ENCODE measurements at places on chromosomes 3 and 15.
A peak's percentile ranks its signal among the peaks of the same experiment; 100 is the strongest.

DNA sequence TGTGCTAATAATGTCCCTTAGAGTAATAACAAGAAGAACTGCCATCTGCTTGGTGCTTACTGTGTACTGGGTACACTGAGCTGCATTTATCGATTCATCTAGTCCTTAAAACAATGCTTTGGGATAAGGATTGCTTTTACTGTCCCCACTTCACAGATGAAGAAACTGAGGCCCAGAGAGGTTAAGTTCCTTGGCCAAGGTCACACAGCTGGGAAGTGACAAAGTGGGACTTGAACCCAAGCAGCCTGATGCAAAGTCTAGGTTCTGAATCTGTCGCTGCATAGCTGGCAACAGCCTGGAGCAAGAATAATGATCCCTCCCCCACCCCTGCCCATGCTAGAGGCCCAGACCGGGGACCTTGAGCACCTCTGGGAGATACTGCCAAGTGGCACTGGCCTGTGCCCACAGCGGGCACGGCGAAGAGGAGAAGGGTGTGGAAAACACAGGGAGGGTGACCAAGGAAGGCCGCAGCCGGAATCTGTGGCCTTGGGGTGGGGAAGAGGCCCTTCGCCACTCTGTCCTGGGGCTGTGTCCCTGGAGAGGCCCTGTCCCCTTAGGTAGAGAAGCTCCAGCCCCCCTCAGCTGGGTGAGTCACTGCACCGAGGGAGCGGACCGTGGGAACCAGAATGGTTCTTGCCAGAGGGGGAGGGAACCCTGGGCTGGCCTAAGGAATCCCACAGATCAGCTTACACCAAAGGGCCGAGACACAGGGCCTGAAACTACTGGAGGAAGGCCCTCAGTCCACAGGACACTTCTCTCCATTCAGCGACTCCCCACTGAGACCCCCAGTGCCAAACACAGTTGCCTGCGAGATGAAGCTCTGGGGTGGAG is 3.5 kb downstream of the PLXND1 start:
- no peak for DNase-seq

GRCh38 chr3:188049606-188050530 is 104.1 kb upstream of the LPP start:
- DNase-seq = peak; percentile 45

DNA sequence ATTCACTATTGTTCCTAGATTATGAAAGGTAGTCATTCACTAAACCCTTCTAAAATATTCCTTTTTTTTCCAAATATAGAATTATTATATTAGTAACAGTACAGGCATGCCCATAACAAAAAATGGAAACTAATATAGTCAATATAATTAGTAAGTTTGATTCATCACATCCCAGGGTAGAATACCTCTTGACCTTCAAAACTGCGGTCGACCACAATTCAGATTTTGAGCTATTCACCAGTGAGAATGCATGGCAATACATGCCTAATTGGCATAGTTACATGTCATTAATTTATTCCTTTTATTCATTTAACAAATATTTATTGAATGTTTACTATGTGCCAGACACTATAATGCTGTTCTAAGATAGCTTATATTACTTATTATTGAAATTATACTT is 98.0 kb downstream of the CHL1 start:
- DNase-seq = no peak

DNA sequence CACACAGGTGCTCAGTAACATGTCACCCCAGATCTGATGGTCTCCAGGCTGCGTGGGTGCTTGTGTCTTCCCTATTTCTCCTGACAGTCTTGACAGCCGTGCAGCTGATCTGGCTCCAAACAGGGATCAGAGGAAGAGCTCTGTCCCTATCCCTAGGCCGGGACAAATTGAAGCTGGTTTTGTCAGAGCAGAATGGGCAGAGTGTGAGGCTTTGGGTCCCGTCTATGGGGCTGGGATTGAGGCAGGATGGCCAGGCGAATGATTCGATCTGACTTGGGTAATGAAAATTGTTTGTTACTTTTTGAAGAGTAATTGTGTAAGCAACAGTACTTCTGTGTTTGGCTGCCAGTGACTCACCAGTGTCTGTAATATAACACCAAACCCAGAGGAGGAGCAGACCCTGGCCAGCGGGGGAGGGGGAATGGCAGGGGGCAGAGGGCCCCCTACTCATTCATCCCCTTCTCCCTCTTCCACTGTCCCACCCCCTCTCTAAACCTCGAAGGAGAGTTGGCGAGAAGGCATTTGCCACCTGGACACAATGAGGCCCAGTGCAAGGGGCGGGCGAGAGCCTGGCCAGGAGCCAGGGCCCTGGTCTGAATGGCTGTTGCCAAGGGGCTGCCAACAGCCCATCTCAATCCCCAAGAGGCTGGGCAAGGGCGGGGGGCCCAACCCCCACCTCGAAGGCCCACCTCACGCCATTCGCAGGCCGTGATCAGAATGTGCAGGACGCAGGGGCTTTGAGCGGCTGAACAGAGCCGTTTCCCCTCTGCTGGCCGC is 4.9 kb upstream of the MAGEF1 start:
- no peak for DNase-seq

- DNase-seq = no peak
Measured at GRCh38 chr15:80180468-80180867, 27.7 kb downstream of the FAH start.

- no peak for DNase-seq
Measured at GRCh38 chr15:85354461-85354860, 25.9 kb upstream of the AKAP13 start.

GRCh38 chr15:77023576-77024272 is 28.8 kb downstream of the PSTPIP1 start:
- peak; percentile 20 for DNase-seq

- no peak for DNase-seq
Measured at GRCh38 chr3:73656241-73656890, 31.6 kb upstream of the PDZRN3 start.

DNA sequence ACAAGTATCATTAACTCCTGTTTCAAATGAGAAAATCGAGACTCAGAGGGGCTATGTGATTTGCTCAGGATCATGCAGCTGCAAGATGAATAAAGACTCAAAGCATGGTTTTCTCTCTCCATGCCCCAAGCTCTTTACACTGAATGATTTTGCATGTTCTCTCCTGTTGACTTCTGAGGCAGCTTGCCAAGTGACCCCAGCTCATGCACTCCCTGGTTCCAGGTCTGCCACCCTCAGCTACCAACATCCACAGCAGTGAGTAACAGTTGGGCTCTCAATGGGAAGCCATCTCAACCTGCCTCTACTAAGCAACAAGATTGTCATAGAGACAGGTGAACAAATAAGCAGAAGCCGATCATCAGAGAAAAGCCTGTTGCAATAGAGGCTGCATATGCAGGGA is 116.9 kb upstream of the GADL1 start:
- no peak for DNase-seq

DNA sequence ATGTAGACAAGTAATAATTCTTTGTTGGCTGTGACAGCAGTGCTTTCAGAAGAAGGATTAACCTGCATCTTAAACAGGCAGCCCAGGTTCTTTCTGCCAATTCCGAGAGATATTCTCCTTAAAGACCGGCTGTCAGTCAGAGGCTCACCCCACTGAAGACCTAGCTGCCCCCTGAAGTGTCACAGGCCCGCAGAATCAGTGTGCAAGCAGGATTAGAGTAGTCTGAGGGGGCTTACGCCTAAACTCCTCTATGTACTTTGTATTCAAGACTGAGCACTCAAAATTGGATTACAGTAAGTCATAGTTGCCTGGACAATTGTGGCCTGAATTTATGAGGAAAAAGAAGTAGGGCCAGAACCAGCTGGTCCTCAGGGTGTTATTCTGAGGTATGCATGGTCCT is 342.9 kb downstream of the CLSTN2 start:
- no peak for DNase-seq

DNA sequence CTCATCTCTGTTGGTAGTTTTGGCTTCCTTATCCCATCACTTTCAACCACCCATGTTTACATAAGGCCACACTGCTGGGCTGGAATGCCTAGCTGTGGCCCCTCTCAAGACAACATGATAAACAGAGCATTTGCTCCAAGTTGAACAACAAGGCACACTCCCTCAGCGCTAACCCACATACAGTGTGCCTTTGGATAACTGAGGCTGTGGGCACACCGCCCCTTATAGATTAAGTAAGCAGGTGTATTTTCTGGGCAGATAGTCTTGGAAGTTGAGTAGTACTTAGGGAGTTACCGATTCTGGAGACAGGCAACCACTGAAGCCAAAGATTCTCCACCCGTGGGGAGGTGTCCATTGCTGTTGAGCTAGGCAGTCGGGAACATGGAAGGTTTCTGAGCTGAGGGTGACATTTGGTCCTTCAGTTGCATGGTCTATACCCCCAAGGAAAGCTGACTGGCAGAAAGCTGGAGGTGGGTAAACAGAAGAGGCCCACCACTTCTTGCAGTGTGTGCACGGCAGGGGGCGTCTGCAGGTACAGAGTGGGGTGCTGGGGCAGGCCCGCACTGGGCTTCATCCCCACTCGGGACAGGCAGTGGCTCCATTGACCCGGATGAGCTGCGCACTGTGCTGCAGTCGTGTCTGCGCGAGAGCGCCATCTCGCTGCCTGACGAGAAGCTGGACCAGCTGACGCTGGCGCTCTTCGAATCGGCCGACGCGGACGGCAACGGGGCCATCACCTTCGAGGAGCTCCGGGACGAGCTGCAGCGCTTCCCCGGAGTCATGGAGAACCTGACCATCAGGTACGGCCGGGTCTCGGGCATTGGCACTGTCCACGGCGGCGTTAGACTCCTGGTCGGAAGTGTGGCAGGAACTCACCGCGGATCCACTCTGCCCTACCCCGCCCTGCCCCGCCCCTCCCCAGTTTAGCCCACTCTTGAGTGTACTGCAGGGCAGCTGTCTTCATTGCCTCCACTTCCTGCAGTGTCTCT is 16.8 kb downstream of the NOX5 start:
- DNase-seq = peak; percentile 8

GRCh38 chr15:62145015-62145735 is 19.9 kb downstream of the C2CD4B start:
- no peak for DNase-seq

- DNase-seq = no peak
Measured at GRCh38 chr3:129756871-129757270, 136.6 kb downstream of the TMCC1 start.

DNA sequence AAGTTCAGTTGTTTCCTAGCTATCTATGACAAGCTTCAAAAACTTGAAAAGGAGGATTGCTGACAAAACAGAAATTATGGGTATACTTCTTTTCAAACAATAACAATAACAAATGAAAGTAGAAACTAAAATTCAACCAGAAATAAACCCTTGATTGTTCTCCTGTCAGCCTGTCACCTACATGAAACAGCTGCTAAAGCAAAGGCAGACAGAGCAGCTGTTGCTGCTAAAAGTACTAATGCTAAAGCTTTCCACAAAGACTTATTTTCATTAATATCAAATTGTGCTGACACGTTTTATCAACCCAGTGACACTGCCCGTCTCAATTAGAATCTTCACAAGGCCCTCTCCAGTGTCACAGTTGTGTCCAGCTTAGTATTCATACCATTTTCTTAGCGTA is 533.2 kb upstream of the GBE1 start:
- DNase-seq = no peak

GRCh38 chr3:28103861-28104260 is 137.6 kb upstream of the CMC1 start:
- no peak for DNase-seq

GRCh38 chr3:72615776-72616175 is 232.5 kb downstream of the SHQ1 start:
- DNase-seq = no peak

- no peak for DNase-seq
Measured at GRCh38 chr3:40186508-40186907, 123.0 kb upstream of the EIF1B start.

DNA sequence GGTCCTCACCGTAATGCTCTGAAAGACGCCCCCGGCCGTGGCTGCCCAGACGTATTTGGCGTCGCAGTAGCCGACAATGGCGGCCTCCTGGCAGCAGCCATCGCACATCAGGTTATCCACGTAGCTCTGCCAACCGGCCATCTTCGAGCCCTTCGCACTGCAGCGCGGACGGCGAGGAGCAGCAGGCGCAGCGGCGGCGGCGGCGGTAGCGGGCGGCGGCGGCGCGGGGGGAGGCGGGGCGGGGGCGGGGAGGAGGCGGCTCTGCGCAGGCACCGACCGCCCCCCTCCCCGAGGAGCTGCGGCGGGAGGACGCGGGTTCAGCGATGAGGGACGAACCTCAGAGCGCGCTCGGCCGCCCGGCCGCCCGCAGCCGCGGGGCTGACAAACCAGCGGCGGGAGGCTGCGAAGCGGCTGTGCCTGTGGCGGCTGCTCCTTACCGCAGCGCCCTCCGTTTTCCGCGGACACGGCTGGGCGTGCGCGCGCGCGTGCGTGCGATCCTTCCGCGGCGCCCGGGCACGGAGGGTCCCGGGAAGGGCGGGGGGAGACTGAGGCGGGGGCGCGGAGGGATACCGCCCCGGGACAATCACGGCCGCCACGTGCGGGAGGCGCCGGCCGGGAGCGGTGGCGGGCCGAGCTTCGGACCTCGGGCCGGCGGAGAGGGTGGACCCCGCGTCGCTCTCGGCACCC is at the start of gene PFN2:
PFN2 (minus strand) TSS at position 180 of the 687 bp plus-strand sequence; CDS start at position 141, 39 bp downstream.
- peak; percentile 71 for DNase-seq

- DNase-seq = no peak
Measured at GRCh38 chr3:196463804-196464203, 31.6 kb upstream of the UBXN7 start.

GRCh38 chr15:84762840-84763572 is 14.6 kb downstream of the ZNF592 start:
- DNase-seq = no peak

DNA sequence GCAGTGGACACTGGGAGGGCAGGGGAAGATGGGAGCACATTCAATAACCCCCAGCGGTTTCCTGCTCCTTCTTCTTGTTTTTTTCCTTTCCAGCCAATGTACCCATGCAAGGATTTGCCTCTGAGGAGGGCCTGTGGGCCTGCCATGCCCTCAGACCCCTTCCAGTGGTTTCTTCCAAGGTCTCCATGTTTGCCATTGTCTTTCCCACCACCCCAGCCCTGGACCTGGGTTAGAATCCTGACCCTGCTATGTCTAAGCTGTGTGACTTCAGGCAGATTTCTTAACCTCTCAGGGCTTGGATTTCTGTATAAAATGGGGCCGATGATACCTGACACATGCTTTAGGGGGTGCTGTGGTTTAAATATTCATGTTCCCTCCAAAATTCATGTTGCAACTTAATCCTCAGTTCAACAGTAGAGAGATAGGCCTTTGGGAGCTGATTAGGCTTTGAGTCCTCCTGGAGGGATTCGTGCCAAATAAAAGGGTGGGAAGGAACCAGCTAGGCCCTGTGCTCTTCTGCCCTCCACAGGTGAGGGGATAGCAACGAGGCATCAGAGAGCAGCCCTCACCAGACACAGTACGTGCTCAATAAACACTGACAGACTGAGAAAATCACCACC is 46.3 kb upstream of the FLNB start:
- DNase-seq = no peak

DNA sequence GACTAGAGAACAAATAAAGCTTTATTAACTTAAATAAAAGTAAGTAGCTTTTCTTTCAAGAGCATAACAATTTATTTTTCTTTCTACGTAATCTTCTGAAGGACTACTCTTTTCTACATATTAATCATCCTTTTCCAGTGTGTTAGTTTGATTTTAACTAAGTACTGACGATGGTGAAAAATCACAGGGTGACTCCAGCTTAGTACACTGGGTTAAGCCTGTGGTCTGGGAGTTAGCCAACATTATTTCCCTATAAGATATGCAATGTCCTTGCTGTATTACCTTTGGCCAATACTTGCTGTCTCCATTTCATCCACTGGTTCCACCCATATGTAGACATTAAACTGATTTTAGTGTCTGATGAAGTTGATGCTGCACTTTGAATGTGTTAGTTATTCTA is 508.6 kb upstream of the SUCLG2 start:
- DNase-seq = no peak

GRCh38 chr15:57493351-57493750 is 98.4 kb upstream of the MYZAP start:
- DNase-seq = no peak
